SK-N-SH (cell line): ENCODE measurements at places on chromosomes 2 and 18.

DNA sequence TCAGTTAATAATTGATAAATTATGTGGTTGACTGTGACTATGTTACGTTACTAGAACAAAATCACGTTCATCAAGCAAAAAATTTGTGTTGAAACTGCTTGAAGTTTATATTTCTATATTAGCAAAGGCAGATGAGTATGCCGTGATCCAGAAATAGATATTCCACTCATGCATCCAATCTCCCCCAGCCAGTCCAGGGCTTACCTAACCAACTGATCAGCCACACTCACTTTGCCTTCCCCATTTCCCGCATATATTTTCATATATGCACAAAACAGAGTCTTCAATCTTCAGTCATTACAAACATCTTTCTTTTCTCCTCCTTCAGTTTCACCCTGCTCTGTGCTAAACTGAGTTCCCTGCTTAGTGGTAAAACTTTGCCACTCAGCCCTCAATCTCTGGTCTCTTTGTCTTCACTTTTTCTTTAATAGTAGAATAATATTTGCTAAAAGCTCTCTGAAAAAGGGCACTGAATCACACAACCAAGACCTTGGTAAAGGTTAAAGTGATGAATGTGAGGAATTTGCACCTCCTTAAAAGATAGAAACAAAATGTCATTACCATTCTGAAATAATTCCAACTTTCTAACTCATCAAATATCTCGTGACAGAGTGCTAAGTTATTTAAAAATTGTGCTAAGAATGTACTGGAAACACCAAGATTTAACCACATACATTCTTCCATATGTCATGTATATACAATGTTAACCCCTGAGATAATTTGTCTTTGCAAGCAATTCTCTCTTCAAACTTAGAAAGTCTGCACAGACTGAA lies 893.2 kb upstream of the CRIM1 start:
- no peak for DNase-seq

- peak; percentile 66 for DNase-seq
Observed at GRCh38 chr2:43075054-43075593, 151.3 kb downstream of the ZFP36L2 start.

DNA sequence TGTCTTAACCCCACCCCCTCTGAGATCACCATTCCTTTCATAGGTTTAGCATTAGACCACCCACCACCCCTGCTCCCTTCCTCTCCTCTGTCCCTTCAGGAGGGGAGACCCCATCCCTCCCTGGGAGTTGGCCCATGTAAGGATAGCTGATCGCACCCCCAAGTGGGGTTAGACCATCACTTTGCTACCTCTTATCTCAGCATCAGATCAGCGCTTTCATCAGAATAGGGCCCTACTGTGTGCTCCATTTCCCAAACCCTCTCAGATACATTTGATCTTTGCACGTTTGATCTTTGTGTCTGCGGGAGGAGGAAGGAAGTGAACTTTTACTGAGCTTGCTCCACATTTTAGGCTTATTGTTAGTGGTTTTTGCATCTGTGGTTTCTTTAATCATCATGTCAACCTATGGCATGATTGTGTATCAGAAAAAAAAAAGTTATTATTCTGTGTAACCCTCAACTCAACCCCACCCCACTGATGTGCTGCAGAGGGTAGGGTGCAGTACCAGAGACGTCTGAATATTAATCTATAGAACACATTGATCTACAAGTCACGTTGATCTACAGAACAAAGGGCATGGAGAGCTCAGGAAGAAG lies 81.2 kb downstream of the PDCL3 start:
- no peak for DNase-seq

DNA sequence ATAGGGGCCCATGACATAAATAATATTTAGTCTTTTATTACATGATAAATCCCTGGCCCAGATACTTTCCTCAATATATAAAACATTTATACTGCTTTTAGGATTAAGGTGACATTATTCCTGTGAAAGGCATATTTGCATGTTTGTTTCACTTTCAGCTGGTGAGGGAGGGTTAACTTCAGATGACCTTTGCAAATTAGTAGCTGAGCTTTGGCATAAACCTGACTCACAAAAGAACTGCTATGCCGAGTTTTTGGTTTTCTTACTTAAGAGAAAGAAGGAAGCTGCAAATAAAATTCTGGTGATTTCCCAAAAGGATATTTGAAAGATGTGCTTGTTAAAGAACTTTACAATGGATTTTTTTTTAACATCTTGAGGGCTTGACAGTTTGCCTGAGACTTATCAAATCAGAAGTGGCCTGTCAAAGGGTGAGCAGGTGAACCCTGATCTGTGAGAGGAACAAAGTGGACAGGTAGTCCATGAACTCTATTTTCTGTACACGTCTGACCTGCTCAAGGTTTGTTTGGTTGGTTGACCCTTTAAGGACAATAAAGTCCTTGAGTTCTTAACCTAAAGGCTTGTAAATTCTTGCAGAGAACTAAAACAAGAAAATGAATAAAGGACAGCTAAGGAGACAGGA lies 93.5 kb downstream of the FAM124B start:
- no peak for DNase-seq

- no peak for DNase-seq
Observed at GRCh38 chr2:209442939-209443338, 19.1 kb downstream of the MAP2 start.

- no peak for DNase-seq
Observed at GRCh38 chr2:227179988-227180685, 15.7 kb downstream of the COL4A3 start.

DNA sequence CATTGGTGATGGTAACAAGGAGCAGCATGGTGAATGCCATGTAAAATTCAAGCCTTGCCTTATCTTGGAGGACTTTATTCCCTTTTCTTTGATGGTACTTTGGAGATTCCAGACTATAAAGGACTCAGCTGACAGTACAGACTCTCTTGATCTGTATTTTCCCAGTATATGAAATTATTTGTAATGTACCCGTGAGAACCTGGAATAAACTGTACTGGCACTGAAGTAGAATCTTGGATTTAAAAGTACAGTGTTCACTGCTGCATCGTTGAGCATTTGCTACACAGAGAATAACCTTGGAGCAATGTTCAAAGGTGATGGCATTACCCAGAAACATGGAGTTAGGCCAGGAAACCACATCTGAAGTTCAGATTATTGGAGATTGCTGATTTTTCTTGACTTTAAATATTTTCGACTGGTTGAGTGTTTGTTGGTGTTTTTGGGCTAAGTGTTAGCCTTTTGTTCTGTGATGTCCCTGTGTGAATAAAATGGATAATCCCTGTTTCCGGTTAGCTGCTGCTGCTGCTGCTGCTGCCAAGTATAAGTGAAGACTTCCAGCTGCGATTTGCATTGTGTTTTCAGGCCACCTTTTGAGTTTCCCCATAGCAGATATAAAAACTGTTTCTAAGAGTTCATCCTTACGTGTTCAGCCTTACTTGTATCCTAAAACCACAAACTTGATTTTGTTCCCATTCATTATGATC lies 122.0 kb downstream of the SPTBN1 start:
- DNase-seq, result no peak

DNA sequence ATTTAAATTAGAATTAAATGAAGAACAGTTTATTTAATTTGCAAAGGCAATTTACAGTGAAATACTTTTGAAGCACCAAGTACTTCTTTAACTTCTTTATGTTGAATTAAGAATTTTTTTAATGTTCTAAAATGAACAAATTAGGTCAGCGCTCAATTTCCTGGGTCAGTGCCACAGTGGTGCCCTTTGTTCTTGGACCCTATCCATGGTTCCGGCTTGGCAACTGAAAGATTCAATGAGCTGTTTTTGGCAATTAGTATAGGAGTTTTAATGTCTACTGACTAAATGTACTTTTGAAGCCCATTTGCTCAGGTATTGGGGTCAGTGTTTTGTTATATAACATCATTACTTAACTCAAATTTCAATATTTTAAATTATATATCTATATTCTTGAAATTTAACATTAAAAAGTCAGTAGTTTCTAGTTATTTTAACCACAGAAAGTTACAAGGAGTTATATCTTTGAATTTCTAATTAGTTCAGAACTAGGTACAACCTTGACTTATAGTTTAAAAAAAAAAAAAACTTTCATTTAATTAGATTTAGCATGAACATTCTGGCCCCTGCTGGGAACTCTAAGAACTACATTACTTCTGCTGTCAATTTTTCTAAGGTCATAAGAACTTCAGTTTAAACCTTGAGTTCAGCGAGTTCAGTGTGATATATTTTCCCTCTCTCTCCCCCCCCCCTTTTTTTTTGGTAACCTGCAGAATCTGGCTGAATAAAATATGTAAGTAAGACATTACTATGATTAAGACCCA lies 7.6 kb upstream of the MSTN start:
- peak; percentile 30 for DNase-seq

- no peak for DNase-seq
Observed at GRCh38 chr18:48939205-48940097, 11.3 kb downstream of the SMAD7 start.
